ENCODE measurements at places on chromosomes 1 and 21.

DNA sequence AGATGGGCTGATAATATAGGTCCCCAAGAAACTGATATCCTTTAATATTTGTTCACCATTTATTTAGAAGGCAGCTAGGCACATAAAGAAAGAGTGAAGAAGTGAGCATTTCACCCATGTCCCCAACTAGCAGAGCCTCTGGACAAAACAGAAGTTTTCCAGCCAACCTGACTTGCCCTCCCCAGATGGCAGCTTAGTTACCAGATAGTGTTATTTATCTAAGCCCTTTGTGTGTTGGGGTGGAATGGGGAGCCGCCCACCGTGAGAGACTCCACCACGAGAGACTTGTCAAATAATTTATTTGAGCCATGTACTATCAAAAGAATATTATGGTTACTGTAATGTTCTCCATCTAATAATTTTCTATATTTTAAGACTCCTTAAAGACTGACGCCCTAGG is 54.9 kb upstream of the C1orf198 start:
- DNase-seq = no peak

DNA sequence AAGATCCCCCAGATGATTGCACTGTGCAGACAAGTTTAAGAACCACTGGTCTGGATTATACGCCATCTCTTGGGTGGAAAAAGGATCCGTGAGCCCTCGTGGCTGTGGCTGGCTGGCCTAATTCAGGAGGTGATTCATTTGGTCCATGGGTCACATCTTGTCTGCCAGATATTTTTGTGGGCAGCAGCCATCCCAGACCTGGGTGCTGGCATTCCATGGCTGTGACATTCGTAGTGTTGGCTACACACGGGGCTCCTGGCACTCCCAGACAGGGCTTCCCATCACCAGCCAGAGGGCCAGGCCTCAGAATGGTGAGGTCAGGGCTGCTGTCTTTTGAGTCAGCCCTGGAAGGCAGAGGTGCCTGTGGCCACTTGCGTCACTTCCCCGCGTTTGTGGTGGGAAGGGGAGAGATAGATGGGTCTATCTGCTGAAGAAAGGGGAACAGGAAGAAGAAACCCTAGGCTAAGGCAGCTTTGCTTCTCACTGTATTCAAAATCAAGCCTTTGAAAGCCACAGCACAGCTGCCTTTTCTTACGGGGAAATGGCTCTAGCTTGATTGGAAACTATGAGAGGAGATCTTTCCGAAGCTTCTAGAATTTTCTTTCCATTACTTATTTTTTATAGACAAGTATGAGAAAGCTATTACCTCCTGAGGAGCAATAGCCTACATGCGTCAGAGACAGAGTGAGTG is 32.4 kb downstream of the EIF2D start:
- DNase-seq = peak; percentile 86

DNA sequence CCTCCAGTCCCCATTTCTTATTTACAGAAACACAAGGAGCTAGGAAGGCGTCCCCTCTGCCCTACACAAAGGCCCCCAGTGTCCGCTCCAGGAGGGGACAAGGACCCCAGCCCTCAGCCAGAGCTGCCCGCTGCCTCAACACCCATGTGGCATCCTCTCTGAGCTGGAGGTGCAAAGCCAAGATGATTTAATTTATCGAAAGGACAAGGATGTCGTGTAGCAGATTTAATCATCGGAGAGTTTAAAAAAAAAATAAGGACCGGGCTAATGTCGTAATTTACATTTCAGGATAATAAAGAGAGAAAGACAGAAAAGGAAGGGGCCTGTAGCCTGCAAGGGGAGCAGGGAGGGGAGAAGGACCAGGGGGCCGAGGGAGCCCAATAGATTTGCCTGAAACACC is 68.3 kb upstream of the CASZ1 start:
- DNase-seq = no peak

- DNase-seq = peak; percentile 64
Measured at GRCh38 chr1:247332623-247333361, 1.1 kb upstream of the ZNF496 start.

- no peak for DNase-seq
Measured at GRCh38 chr1:61782771-61783170, 40.5 kb downstream of the PATJ start.
